ENCODE measurements at places on chromosomes 5 and 9.

- DNase-seq, result no peak
Measured at GRCh38 chr5:65121880-65122436, 353.2 kb downstream of the CWC27 start.

DNA sequence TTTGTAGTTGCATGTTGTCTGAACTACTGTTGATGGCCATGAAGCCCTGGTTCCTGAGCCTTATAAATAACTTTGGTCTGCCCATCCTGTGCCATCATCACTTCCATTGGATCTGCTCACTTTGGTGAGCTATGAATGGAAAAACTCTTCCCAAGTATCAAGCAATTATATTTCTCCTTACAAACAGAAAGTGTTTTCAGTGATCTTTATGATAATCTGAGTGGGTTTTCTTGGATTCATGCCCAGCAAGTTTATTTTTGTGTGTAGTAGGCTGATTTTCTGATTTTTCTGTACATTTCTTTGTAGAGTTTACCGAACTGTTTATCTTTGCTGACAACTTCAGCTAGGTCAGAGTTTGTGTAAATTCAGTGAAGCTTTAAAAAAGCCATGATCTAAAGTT, 31.0 kb downstream of the CAMK4 start:
- no peak for DNase-seq

DNA sequence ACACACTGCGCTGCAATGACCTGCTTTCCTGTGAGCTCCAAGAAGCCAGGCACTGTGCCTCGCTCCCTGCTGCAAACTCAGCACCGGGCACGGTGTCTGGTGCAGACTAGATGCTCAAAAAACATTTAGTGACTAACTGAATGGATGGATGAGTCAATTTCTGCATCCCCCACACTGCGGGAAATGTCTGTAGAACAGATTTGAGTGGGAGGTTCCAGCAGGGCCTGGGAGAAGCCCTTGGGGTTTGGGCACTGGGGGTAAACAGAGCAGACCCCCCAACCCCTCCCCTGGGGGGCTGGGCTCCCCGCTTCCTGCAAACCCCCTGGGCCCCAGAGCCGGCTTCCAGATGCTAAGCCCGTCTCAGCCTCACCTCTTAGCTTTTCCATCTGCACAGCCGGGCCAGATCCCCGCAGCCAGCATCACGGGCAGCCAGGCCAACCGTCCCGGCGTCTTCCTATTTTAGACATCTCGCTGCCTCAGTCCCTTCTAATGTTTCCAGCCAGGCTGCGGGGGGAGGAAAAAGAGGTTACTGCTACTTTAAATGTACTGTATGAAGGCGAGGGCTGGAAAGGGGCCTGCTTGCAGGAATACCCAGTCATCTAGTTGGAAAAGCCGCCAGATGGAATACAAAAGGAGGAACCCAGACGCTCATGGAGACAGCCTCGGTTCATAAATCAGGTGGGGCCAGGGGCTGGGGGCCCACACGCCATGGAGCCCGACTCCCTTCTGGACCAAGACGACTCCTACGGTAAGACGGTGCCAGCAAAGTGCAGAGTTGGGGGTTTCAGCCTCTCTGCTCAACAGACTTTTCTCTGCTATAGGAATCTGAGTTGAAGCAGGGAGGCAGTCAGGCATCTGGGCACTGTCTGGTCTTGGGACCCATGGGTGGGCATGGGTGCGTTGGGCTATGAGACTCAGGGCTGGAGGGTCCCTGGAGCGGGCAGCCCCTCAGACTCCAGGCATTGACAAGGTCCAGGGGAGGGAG, 67.1 kb upstream of the GGTA1 start:
- peak; percentile 78 for DNase-seq

GRCh38 chr5:107516452-107517184, 154.1 kb downstream of the EFNA5 start:
- no peak for DNase-seq

DNA sequence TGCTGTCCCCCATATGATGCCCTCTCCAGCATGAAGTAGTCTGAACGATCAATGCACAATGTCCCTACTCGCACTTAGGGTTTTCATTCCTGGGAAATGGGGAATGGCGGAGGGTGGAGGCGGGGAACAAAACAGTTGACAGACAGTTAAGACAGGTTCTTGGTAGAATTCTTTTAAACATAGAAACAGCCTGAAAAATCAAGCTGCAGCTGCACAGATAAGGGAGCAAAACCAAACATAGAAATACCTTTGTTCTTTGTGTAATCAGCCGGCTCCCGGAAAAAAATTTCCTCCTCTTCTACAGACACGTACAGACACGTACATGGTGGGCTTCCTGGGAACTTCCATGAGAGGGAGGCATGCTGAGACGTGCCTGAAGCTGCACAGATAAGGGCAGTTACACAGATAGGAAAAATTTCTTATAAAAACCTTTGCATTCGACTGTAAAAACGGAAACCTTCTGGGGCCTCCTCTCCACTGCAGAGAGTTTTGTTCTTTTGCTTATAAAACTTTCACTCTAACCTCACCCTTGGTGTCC, 662.4 kb upstream of the PTPRD start:
- DNase-seq, result no peak

GRCh38 chr5:59040024-59040803, 457.3 kb downstream of the RAB3C start:
- no peak for DNase-seq

DNA sequence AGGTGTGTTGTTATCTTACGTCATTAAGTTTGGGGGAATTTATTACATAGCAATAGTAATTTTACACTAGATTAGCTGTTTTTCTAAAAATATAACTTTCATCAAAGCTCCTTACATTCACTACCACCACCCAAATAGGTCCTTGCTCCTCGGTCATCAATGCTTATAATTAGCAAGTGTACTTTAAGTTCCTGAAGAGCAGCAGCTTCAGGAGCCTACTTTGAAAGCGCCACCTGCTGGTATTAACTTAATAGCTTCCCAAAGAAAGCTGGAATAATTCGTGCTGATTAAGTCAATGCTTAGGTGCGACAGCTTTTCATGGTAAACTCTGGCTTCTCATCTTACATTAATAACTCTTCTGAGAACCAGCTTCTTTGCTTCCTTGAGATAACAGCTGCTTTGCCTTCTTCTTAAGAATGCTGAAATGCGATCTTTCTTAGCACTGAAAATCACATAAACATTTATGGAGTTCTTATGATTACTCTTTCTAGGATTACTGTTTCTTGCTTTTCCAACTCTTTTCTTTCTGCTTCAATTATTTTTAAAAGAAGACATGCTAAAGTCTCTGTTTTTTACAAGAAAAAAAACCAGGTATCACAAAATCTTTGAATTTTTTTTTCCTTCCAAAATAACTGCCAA, 10.0 kb upstream of the C5 start:
- DNase-seq, result no peak

GRCh38 chr5:34639852-34640626, 16.1 kb upstream of the RAI14 start:
- DNase-seq, result no peak

DNA sequence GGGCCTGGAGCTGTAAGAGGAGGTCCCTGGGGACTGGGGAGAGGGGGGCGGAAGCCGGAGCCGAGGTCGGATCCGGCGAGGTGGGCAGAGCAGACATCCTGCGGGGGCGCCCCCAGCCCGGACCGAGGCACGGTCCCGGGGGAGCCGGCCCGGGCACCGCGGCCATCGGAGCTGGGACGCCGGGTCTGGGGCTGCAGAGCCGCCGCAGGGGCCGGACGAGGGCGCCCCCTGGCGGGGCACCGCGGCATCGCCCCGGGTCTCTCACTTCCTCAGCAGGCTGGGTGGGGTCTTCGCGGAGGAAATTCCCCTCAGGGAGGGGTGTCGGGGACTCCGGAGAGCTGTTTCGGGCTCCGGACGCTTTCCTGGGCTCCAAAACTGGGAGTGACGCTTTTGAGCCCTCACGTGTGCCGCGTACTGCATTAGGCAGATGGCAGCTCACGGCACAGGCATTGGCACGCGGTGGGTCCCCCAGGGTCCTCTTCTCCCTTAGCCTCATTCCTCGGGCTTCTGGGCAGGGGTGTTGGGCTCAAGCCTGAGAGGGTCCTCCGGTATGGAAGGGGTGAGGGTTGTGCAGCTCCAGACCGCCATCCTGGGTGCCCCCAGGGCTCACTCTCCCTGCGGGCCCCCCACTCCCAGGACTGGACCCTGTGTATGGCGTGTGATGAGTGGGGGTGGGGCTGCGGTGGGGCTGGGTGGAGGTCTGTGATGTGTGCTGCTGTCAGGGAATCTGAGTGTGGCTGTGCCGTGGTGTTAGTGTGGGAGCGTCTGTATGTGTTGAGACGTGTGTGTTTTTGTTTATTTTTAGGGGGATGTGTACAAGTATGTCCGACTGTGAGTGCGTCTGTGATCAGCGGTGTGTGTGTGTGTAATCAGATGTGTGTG, 29.6 kb downstream of the LHX2 start:
- peak; percentile 56 for DNase-seq

GRCh38 chr9:78311886-78312524, 15.1 kb downstream of the PSAT1 start:
- no peak for DNase-seq

DNA sequence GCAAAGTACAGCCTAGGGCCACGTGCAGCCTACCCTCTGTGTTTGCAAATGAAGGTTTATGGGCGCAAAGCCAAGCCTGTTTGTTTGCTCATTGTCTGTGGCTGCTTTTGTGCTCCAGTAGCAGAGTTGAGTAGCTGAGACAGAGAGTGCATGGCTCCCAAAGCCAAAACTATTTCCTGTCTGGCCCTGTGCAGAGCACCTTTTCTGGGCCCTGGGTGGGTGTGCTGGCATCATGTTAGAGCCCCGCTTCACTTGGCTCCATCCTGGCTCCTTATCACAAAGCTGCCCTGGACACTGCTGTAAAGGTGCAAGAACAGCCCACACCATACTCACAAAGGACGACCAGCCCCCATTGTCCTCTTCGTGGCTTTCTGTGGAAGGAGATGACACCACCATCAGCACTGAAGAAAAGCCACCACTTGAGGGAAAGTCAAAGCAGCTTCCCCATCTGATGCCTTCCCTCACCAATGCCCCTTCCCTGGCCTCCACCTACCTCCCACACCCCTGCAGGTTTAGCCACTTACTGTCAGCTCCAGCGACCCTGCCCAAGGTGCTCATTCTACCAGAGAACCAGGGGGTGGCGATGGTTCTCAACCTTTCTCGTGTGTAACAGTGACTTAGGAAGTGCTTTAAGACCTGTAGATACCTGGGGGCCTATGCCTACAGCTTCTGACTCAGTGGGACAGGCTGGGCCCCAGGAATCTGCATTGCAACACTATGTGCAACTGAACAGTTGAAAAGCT, 23.4 kb downstream of the LCP2 start:
- no peak for DNase-seq

GRCh38 chr5:179313849-179314521, 31.3 kb downstream of the ADAMTS2 start:
- DNase-seq, result peak; percentile 89

DNA sequence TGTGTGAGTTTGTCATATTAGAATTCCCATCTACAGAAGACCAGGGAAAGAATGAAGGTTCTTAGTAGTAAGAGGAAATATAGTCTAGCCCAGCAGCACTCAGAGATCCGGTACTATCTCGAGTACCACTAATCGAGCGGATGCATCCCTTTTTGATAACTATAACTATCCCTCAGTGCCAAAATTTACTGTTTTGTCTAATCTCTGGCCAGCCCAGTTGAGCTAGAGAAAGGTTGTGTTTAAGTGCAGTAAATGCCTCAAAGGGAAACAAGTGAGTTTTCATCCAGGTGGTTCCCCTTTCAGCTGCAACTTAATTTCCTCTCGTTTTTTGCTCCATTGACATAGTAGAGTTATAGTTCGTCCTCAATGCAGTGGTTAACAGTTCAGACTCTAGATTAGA, 146.7 kb downstream of the GPBP1 start:
- no peak for DNase-seq

DNA sequence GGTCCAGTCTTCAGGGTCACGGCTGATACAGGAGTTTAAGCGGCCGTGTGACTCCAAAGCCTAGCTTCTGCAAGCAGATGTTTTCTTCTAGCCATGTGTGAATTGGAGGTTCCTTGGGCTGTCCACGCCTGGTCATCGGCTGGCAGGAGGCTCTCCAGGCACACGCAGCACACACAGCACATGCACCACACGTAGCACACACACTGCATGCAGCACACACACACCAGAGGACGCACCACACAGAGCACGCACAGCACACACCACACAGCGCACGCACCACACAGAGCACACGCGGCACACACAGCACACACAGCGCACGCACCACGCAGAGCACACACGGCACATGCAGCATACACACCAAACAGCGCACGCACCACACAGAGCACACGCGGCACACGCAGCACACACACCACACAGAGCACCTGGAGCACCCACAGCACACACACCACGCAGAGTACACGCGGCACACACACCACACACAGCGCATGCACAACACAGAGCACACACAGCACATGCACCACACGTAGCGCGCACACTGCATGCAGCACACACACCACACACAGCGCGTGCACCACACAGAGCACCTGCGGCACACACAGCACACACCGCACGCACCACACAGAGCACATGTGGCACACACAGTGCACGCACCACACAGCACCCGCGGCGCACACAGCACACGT, 234.3 kb downstream of the FANCC start:
- peak; percentile 23 for DNase-seq

DNA sequence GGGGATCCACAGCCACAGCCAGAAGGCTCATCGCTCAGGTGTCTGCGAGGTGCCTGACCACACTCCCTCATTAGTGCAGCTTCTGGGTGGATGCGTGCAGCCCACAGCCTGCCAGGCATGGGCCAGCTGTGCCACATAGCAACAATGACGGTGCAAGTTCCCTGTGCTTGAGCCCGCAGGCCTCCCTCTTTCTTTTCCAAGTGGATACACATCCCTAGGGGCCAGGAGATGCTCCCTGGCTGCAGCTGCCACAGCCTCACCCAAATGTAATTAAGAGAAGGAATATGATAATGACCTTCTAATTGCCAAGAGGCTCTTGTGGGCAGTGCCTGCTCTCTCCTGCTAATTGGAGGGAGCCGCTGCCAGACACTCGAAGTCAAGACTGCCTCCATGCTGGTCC, 116.0 kb upstream of the PPP1R26 start:
- DNase-seq, result no peak

- no peak for DNase-seq
Measured at GRCh38 chr5:160969645-160970044, 117.6 kb upstream of the ATP10B start.

DNA sequence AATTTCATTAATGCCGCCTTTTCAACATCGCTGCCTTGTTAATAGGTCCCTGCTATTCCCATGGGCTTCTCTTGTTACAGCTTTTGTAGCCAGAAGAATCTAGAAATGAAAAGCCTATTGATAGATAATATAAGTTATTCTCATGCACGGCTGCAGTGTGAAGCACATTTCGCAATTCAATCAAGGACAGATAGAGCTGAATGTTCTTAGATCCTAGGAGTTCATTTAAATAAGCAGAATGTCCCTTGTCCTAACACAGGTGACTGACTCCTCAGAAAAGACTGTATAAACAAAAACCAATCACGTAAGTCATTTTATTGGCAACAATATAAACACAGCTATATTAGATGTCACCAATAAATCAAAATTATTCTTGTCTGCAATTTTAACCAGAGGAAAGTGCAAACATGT, 9.4 kb downstream of the GLIS3 start:
- DNase-seq, result no peak

DNA sequence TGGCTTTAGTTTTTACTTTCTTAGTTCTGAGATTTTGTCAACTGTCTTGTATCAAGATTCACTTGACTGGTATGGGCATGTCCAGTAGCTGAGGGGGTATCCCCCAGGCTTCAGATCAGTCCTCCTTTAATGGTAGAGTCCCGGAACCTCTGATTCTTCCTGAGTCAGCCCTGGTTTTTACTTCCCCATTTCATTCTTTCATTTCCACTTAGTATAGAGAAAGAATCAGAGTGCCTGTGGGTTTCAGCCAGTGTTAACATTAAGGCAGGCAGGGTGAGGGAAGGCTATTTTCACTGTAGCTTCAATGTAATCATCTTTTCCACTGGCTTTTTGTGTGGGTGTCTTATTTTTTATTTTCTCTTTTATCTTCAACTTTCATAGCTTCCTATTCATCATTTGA, 8.3 kb upstream of the COMMD10 start:
- DNase-seq, result no peak
